ENCODE measurements at places on chromosomes 4 and X.

GRCh38 chr4:82515705-82516104, 46.1 kb downstream of the TMEM150C start:
- peak; percentile 14 for DNase-seq

- no peak for DNase-seq
These were observed 3.3 kb upstream of the RPS6KA3 start for GRCh38 chrX:20269848-20270561.

GRCh38 chr4:15197005-15197404, 194.7 kb downstream of the CPEB2 start:
- no peak for DNase-seq

- DNase-seq: peak; percentile 69
These were observed 139.5 kb upstream of the NOCT start for GRCh38 chr4:138875891-138876608.

- no peak for DNase-seq
These were observed 13.6 kb downstream of the PPA2 start for GRCh38 chr4:105460306-105460705.

DNA sequence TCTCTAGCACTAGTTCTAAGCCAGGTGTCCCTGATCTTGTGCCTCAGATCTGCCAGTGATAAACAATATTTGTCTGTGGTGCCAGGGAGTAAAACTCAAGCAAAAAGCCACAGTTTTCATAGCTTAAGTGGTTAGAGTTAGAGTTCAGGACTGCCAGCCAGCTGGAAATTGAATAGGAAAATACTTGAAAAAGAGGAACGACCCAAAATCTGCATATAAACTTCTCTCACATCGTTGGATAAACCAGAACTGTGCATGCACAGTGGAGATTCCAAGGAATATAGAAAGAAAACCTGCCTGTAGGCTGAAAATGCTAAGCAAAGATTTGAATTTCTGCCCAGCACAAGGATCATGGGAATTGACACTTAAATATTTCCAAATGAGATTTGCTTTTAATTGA, 35.0 kb upstream of the GNPDA2 start:
- DNase-seq: no peak

GRCh38 chr4:53010318-53010717, 148.2 kb downstream of the RASL11B start:
- no peak for DNase-seq

GRCh38 chrX:41043674-41044345, 41.4 kb upstream of the USP9X start:
- DNase-seq: no peak

- DNase-seq: no peak
These were observed 31.5 kb upstream of the AFAP1 start for GRCh38 chr4:7971159-7971631.

DNA sequence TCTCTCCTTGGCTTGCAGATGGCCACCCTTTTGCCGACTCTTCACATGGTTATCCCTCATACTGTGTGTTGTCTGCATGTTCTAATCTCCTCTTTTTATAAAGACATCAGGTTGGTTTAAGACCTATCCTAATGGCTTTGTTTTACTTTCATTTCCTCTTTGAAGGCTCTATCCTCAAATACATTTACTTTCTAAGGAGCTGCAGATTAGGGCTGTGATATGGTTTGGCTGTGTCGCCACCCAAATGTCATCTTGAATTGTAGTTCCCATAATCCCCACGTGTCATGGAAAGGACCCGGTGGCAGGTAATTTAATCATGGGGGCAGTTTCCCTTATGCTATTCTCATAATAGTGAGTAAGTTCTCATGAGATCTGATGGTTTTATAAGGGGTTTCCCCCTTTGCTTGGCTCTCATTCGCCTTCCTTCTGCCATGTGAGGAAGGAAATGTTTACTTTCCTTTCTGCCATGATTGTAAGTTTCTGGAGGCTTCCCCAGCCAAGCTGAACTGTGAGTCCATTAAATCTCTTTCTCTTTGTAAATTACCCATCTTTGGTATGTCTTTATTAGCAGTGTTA, 204.5 kb downstream of the RELL1 start:
- no peak for DNase-seq

- DNase-seq: no peak
These were observed 992.6 kb downstream of the NLGN4X start for GRCh38 chrX:5236096-5236495.

DNA sequence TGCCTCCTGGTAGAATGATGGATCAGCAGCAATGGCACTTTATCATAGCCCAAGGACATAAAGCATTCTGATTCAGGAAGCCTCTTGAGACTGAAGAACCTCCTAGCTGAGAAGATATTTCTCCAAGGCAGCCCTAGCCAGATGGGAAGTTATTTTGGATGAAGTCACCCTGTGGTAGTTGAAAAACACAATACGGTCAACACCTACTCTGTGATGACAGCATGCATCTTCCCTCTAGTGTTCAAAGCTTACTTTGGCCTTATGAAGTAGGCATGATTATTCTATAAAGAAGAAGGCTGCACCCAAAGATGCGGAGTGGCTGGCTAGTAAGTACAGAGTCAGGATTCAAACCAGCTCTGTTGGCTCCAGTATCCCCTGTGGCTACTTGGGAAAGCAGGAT, 47.9 kb downstream of the TLR10 start:
- DNase-seq: no peak

GRCh38 chr4:48047421-48047844, 30.9 kb downstream of the NIPAL1 start:
- no peak for DNase-seq

DNA sequence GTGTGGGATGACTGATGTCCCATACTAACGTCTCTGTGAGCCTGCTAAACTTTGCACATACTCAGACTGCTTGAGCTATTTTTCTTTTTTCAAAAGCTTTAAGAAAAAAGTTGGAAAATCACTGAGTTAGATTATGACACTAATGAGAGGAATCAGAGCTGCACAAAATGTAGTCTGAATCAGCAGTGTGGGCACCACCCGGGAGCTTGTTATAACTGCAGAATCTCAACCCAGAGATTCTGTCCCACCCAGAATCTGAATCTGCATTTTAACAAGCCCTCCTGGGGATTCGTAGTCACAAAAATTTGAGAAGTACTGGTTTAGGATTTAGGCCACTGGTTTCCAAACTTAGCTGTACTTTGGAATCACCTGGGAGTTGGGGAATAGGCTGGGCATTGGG, 102.1 kb upstream of the MID1IP1 start:
- DNase-seq: no peak

- no peak for DNase-seq
These were observed 90.6 kb downstream of the FRMPD4 start for GRCh38 chrX:12228862-12229261.

- no peak for DNase-seq
These were observed 7.4 kb upstream of the PDE6B start for GRCh38 chr4:617644-618641.

DNA sequence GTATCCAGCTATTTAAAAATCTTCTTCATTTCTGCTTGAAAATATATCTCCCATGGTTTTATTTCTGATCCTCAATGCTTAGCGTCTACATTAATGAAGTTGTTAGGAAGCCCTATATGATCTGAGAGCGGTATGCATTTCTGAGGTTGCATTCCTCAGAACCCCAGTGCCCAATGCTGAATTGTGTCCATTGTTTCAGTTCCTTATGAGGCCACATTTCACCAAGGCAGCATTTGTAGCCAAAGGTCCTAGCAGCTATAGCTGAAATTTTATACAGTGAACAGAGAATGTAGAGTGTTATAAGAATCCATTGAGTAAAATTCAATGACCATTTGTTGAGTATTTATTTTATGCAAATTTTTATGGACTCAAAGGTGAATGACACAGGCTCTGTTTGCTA, 209.5 kb downstream of the PCDH7 start:
- no peak for DNase-seq

DNA sequence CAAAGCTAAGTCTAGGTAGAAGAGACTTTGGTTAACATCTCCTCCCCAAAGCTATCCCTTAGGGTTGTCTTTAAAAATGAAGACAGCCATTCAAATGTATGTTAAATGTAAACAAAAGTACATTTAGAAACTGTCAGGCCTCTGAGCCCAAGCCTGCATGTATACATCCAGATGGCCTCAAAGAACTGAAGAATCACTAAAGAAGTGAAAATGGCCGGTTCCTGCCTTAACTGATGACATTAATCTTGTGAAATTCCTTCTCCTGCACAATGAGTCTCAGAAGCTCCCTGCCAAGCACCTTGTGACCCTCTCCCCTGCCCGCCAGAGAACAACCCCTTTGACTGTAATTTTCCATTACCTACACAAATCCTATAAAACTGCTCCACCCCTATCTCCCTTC, 377.9 kb downstream of the FAM133A start:
- DNase-seq: no peak

GRCh38 chrX:2933125-2933900, 4.2 kb upstream of the ARSD start:
- no peak for DNase-seq

GRCh38 chrX:70411475-70411874, 11.6 kb upstream of the GDPD2 start:
- DNase-seq: no peak

DNA sequence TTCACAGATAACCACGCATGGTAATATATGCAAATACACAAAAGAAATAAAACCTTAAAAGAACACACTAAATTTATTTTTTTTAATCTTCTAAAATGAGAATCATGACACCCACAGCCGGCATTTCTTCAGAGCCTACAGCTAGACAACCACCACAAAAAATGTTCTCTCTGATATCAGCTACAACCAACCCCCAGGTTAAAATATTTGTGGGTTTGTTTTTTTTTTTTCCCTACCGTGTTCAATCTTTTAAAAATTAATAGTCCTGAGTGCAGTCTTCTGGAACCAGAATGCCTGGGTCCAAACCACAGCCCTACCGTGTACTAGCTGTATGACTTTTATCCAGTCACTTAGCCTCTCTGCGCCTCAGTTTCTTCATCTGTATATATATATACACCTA, 36.0 kb downstream of the MAML3 start:
- DNase-seq: no peak

- peak; percentile 1 for DNase-seq
These were observed 25.5 kb upstream of the MORC4 start for GRCh38 chrX:107025545-107025944.

DNA sequence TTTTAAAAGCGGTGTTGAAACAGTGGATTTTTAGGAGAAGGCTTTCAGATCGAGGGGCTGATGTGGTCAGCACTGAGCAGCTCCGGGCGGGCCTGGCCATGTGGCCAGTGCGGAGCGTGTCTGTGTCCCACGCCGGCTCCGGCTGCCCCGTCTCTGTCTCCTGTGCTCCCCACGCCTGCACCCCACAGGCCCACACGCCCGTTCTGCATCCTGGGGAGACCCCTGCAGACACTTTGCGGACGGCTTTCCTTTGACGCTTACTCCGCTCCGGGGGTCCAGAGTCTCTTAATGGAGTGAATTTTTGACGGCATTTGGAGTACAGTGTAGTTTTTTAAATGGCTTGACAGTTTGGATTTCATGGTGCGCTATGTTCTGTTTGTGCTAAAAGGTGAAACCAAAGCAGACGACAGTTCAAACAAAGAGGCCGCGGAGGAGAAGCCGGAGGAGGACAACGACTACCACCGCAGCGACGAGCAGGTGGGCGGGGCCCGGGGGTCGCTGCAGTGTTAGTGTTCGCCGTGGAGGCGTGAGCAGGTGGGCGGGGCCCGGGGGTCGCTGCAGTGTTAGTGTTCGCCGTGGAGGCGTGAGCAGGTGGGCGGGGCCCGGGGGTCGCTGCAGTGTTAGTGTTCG, 38.7 kb downstream of the PCGF3 start:
- no peak for DNase-seq

DNA sequence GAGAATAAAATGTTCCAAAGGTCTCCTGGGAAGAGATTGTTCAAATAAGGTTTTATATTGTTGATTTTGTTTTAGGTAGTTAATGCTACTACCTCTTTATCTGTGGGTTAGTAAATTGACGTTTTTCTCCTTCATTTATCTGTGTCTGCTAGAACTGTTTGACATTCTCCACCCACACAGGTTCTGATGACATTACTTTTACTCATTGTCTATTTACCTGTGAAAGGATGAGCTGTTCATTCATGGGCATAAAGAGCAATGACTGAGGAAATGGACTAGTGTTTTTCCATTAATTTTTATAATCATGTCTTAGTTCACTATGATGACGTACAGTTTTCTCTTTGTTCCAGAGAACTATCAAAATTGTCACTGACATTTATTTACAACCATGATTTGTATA, 75.6 kb downstream of the CPE start:
- DNase-seq: no peak

GRCh38 chr4:139526928-139527327, 29.1 kb downstream of the SETD7 start:
- no peak for DNase-seq

DNA sequence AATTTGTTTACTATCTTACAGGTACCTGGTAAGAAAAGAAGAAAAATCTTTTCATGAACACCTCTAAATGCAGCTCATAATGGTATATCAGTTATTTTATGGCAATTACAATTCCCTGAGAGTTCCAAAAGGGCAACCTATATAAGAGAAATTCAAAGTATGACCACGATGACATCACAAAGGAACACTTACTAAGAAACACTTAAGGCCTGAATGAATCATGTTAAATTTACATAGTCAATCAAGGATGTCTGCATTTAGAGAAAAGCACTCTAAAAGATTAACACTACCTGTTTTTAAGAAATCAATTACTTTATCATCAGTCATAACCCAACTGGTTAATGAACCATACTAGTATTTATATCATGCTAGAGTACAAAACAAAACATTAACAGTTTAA, 63.9 kb downstream of the LCORL start:
- no peak for DNase-seq

DNA sequence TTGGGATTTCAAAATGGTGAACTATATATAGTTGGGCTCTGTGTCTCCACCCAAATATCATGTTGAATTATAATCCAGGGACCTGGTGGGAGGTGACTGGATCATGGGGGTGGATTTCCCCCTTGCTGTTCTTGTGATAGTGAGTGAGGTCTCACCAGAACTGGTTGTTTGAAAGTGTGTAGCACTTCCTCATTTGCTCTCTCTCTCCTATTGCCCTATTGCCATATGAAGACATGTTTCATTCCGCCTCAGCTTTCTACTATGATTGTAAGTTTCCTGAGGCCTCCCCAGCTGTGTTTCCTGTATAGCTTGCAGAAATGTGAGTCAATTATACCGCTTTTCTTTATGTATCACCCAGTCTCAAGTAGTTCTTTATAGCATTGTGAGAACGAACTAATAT, 545.6 kb downstream of the TRAM1L1 start:
- no peak for DNase-seq

DNA sequence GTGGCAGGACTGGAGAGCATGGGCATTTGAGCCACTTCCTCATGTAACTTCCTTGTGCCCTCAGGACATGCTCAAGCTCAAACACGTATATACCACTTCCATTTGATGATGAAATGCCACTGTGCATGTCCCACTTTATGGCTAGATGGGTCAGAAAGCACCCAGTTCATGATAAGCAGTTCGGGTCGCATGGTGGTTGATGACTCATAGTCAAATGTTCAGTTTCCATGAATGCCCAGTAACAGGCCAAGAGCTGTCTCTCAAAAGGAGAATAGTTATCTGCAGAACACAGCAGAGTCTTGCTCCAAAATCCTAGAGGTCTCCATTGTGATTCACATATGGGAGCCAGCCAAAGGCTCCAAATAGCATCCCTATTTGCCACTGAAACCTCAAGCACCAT, 48.9 kb upstream of the SPIN3 start:
- DNase-seq: no peak

- no peak for DNase-seq
These were observed 570 bp upstream of the RNF128 start for GRCh38 chrX:106725931-106726330.
